ENCODE measurements at places on chromosomes 4 and X.

GRCh38 chr4:44912980-44913379 lies 186.6 kb upstream of the GNPDA2 start:
- no peak for DNase-seq

GRCh38 chr4:179941911-179942310 lies 2301.3 kb upstream of the TENM3 start:
- no peak for DNase-seq

GRCh38 chr4:43757147-43757546 lies 691.5 kb downstream of the KCTD8 start:
- no peak for DNase-seq

GRCh38 chr4:109532182-109532581 lies 27.9 kb upstream of the MCUB start:
- no peak for DNase-seq
